ENCODE measurements at places on chromosomes 4 and X. TPM values are rescaled to one million over a fixed set of nuclear protein-coding genes. Genes with fewer than 3 reads are reported as not detected.

ZIC3 gene
- total RNA-seq = not detected

TEX13B gene
- not detected for total RNA-seq

DNA sequence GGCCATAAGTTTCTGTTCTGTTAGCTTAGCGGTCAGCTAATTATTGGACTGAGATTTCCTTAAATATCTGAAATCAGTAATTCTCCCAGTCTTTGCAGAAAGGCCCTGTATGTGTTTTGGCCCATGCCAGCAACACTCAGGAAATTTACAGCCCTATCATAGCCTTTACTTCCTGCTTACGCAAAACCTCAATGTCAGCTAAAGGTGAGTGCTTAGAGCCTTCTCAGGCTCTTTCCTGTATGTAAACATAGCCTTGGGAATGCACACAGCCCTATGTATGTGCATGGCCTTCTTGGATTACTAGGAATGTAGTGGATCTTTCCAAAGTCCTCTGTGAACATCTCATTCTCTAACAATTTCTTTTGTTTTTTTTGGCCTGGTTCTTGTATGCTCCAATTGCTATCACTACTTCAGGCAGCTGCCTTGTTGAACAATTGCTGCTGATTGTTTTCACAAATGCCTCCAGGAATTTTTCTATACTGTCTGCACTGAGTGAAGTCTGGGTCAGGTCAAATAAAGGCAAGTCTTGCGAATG, 200.0 kb downstream of the PPP1R2C start:
- no peak for DNase-seq

DNA sequence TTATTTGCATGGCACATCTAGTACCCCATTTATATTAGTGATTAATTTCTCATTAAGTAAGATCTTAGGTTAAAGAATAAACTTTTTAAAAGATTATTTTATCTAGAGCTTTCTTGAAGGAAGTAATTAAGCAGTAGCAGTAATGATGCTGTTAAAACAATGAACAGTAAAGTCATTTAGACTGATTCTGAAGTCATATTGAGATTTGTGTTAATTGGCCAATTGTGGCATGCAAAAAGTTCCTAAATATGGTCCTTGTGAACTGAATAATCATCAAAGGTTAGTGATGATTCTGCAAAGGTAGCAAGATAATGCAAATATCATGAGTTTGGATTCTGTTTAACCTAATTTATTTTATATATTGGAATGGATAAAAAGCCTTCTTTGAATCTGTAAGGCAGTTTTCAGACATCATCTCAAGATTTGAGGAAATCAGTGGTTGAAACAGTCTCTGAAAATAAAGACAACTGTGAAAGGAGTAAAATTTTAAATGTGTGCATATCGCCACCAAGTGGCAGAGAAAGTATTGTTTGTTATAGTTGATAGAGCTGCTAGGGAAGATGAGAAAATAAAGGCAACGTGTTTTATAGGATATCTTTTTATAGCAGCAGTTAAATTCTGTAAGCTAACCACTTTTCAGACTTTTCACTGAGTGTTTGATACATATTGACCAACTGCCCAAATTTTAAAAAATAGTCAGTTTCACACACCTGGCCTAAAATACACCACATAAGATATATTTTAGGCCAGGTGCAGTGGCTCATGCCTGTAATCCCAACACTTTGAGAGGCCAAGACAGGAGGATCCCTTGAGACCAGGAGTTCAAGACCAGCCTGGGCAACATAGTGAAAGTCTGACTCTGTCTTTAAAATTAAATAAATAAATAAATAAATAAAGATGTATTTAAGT, 79.6 kb downstream of the CCKAR start:
- DNase-seq = no peak

DNA sequence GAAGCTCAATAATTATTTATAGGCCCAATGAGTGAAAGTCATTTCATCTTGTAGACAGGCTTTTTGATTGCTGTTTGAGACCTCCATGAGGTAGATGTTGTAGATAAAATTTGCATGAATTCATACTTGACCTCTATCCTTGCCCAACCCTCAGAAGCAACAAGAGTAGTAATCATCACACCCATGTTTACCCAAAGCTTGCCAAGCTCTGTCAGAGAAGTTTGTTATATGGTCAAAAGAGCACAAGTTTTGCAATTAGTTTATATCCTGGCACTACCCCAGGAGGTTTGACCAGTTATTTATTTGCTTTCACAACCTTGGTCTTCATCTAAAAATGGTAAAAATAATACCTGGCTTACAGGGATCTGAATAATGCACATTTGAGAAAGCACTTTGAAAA, 20.7 kb downstream of the ADH7 start:
- no peak for DNase-seq

DNA sequence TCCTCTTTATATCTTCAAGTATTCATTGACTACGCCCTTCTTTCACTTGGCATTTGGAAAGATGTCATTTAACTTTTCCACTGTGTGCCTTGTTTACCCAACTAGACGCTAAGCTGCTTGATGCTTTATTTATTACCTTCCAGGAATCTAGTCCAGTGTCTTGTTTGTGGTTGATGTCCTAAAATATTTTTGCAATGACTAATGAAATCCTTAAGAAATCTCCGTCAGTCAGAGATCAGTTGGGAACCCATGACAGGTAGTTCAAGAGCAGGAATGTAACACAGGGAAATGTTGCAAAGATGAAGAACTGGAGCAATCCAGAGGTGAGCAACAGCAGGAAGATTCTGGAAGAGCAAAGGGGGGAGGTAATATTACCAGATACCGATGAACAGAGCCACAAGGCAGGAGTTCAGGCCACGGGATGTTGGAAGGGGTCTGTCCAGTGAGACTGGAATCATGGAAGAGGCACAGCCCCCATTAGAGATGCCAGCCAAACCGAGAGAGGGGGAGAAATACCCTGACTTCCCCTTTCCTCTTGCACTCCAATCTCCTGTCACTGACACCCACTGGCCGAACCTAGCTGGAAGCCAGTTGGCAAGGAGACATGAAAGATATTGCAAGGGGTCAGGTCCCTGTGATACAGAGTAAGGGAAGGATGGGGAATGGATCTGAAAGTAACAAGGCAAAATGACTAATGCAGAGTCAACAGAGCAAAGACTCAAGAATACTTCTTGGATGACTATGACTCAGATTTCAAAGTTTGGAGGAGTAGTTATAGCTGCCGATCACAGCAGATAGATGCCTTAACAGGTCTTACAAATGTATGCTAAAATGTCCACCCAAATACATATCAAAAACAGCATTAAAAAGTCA, 62.7 kb upstream of the PHKA2 start:
- DNase-seq = no peak

GRCh38 chr4:140351093-140352075, 22.1 kb upstream of the SCOC start:
- DNase-seq = no peak

Data from breast epithelium (tissue), 4 donors.